GM23248 (cell line): ENCODE measurements at places on chromosomes 11 and 22. TPM values are rescaled to one million over a fixed set of nuclear protein-coding genes. Genes with fewer than 3 reads are reported as not detected.

- no peaks in the 10 kb centered on the region for H3K36me3 ChIP-seq
- 0 out of 2 replicates have a peak, but pooled peaks cover 2% of the 10 kb centered on the region for H3K27me3 ChIP-seq
- H3K4me3 ChIP-seq: no peak overlapping the region
- 0 out of 2 replicates have a peak, but pooled peaks cover 6% of the 10 kb centered on the region for H3K4me1 ChIP-seq
Observed at GRCh38 chr11:26028393-26028911, 303.5 kb upstream of the ANO3 start.

- DNase-seq: peak; percentile 77
- H3K27me3 ChIP-seq: no peaks in the 10 kb centered on the region
- no peaks in the 10 kb centered on the region for H3K36me3 ChIP-seq
- no peaks in the 10 kb centered on the region for H3K4me1 ChIP-seq
Observed at GRCh38 chr11:124174001-124174583, 9.1 kb upstream of the OR10D3 start.

DNA sequence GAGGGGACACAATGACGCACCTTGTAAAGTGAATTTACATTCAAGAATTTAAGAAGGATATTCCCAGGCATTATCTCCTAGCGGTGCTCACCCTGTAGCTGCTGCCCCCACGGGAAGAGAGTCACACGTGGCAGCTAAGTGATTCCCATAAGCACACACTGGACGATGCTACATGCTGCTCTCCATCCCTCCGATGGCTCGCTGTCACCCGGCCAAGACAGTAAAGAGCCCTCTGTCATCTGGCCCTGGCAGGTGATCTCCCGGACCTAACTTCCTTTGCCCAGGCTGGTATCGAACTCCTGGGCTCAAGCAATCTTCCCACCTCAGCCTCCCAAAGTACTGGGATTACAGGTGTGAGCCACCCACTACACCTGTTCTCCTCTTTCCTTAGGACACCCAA is 39.9 kb upstream of the IGSF9B start:
- peaks cover 3% of the 10 kb centered on the region; the same call in 1 of the 2 replicates for H3K27me3 ChIP-seq
- DNase-seq: no peak
- no peak overlapping the region for H3K27ac ChIP-seq
- H3K4me3 ChIP-seq: no peak overlapping the region

GRCh38 chr11:36530840-36531239 is 20.8 kb upstream of the TRAF6 start:
- H3K36me3 ChIP-seq: no peaks in the 10 kb centered on the region
- H3K4me3 ChIP-seq: no peak overlapping the region
- H3K27me3 ChIP-seq: no peaks in the 10 kb centered on the region
- H3K4me1 ChIP-seq: no peaks in the 10 kb centered on the region

DNA sequence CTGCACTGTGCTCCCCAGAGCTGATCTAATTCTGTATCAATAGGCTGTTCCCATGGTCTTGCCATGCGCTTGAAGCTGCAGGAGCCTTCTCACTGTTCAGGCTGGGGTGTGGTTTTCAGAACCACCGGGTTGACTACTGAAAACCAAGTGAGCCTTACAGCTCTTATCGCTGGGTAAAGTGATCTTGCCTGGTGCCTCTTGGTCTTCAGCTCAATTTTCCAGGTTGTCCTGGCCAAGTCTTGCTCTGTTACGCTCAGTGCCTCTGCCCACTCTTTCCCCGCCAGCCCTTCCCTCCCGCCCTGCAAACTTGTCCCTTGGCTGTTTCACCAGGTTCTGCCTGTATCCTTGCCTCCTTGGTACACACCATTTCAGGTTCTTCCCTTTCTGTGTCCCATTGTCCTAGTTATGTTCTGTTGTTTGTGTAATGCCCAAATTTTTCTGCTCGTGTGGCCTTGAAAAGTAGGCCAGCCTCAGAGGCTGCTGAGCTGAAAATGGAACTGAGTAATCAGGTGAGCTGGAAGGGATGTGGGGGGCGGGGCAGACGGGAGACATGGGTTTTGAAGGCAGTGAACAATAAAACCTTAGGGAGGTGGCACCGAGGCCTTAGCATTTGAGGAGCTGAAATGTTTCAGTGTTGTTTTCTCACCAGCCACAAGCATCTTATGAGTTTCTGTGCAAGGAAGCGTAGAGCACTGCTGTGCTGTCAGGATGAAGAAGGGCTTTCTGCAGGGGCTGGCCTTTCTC is 11.2 kb downstream of the PEX26 start:
- no peaks in the 10 kb centered on the region for H3K27me3 ChIP-seq
- H3K4me1 ChIP-seq: peaks cover 15% of the 10 kb centered on the region
- DNase-seq: no peak
- H3K4me3 ChIP-seq: no peak overlapping the region

- H3K4me1 ChIP-seq: no peaks in the 10 kb centered on the region
- no peak for DNase-seq
- no peak overlapping the region for H3K4me3 ChIP-seq
- no peaks in the 10 kb centered on the region; the same call in 1 of the 2 replicates for H3K36me3 ChIP-seq
Observed at GRCh38 chr11:67436459-67437081, 912 bp downstream of the PTPRCAP start.

The TUBA8 gene
- 0.32 TPM in 1 of 2 replicates, not detected in the other for total RNA-seq

The NLRP14 gene
- not detected in 2 replicates for total RNA-seq

The CADM1 gene
- 0.38 and 1.4 TPM in 2 replicates for total RNA-seq

The PEX16 gene
- 16.2 and 23.2 TPM in 2 replicates for total RNA-seq

The APOBEC3H gene
- total RNA-seq: not detected in 2 replicates

The IFTAP gene
- 11.3 and 27.5 TPM in 2 replicates for total RNA-seq

The FERMT3 gene
- total RNA-seq: 0.51 and 3.9 TPM in 2 replicates
